ENCODE measurements at places on chromosomes 16 and 17. TPM values are rescaled to one million over a fixed set of nuclear protein-coding genes. Genes with fewer than 3 reads are reported as not detected.

NPIPB6 gene
- not detected for polyA plus RNA-seq

- DNase-seq = no peak
Observed at GRCh38 chr16:88438084-88438870, 14.8 kb upstream of the ZFPM1 start.

GRCh38 chr16:86777381-86777946 lies 199.1 kb downstream of the FOXL1 start:
- no peak for DNase-seq

DNA sequence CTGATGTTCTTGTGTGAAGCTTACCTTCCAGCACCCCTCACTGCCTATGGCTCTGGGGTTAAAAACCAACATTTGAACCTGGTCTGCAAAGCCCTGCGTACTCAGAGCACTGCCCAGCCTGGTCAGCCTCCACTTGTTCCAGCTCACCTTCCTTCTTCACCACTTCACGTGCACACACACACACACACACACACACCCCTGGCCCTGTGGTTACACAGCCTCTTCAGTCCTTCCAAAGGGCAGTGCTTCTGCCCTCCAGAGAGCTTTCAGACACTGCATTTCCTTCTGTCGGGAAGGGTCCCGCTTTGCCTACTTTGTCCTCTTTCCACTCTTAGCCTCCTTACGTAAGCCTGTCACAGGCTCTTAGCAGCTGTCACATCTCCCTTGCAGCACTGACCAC lies 9.6 kb upstream of the TMEM220 start:
- DNase-seq = no peak

DNA sequence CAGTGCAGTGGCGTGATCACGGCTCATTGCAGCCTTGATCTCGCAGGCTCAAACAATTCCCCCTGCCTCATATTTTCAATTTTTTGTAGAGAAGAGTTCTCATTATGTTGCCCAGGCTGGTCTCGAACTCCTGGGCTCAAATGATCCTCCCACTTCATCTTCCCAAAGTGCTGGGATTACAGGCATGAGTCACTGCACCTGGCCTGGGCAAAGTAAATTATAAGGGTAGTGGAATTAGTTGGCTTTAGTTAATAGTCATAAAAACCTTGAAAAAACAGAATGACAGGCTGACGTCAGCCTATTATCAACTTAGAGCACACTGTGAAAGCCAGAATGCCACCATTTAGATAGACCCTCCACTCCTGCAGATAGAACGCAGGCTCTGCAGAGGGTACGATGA lies 43.5 kb upstream of the B4GALNT2 start:
- no peak for DNase-seq

GRCh38 chr16:88631384-88631783 lies 7.0 kb upstream of the IL17C start:
- no peak for DNase-seq

DNA sequence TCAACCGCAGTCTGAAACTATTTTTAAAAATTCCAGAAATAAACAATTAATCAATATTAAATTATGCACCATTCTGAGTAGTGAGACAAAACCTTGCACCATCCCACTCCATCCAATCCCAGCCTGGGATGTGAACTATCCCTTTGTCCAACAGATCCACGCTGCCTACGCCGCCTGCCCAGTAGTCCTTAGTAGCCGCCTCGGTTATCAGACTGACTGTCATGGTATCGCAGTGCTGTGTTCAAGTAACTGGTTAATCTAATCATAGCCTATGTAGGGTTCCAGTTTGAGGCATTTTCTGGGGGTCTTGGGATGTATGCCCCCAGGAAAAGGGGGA lies 437.7 kb downstream of the HS3ST3B1 start:
- DNase-seq = no peak

GRCh38 chr16:10738231-10739077 lies 5.2 kb upstream of the NUBP1 start:
- DNase-seq = no peak

ALOXE3 gene
- polyA plus RNA-seq = 1.6 TPM

DNA sequence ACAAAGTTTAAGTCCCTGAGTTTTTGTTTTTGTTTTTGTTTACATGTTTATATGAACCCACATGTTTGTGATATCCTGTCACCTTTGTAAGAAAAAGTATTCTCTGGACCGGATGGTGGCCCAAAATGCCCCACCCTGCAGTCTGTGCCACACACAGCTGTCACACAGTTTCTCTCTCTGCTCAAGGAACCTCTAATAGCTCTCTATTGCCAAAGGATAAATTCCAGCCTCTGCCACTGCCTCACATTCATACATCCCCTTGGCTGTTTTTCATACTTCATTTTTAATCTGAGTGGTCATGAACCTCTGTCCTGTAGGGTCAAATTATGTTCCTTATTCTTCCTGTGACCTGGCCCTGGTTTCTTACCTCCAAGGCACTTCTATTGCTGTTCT lies 520.3 kb upstream of the CDH5 start:
- no peak for DNase-seq

DNA sequence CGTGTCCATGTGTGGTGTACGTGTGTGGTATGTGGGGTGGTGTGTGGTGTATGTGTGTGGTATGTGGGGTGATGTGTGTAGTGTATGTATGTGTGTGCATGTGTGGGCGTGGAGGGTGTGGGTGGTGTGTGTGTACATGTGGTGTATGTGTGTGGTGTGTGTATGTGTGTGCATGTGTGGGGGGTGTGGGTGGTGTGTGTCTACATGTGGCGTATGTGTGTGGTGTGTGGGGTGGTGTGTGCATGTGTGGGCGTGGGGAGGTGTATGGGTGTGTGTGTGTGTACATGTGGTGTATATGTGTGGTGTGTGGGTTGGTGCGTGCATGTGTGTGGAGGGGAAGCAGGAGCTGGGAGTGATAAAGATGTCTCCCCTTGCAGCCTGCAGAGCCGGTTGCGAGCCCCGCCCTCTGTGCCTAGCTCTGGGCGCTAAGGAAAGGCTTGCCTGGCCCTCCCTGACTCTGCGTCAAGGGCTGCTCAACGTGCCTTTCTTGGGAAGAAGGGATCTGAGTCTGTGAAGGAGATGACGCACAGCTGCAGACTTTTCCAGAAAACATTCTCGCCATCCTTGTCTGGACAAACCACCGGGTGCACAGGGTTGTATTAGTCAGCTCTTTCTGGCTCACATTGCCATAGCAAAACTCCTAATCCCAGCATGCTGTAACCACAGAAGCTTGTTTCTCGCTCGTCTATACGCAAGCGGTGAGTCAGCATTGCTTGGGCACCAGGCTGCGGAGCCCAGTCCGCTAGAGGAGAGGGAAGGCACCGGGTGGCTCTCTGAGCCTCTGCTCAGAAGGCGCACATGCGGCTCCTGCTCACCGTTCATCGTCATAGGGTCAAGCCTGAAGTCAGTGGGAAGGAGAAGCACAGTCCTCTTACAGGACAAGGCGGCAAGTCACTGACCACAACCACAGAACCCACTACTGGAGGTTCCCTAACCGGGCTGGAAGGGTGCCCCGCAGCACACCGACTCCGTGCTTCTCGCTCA lies 2.0 kb upstream of the CD300H start:
- DNase-seq = no peak

EVI2B gene
- polyA plus RNA-seq = 80.4 TPM

GRCh38 chr17:8420041-8420934 lies 15.4 kb upstream of the NDEL1 start:
- no peak for DNase-seq

USP31 gene
- polyA plus RNA-seq = 0.37 TPM

DNA sequence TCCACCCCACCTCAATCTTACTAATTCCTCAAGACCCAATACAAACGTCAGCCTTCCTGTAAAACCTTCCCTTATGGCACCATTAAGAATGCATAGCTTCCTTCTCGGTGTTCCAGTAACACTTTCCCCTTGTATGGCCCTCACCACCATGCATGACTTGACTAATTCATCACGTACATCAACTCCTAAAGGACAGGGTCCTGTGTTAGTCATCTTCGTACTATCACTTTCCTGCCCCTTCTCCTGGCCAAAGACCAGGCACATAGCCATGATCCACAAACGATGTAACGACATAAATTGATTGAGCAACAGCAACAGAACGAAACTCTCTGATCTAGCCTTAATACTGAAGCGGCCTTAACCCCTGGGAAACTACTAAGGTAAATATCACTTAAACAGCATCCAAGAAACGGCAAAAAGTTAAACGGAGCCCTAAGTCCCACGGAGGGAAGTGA lies 612 bp downstream of the PSMD12 start:
- DNase-seq = no peak

CDH8 gene
- not detected for polyA plus RNA-seq

DNA sequence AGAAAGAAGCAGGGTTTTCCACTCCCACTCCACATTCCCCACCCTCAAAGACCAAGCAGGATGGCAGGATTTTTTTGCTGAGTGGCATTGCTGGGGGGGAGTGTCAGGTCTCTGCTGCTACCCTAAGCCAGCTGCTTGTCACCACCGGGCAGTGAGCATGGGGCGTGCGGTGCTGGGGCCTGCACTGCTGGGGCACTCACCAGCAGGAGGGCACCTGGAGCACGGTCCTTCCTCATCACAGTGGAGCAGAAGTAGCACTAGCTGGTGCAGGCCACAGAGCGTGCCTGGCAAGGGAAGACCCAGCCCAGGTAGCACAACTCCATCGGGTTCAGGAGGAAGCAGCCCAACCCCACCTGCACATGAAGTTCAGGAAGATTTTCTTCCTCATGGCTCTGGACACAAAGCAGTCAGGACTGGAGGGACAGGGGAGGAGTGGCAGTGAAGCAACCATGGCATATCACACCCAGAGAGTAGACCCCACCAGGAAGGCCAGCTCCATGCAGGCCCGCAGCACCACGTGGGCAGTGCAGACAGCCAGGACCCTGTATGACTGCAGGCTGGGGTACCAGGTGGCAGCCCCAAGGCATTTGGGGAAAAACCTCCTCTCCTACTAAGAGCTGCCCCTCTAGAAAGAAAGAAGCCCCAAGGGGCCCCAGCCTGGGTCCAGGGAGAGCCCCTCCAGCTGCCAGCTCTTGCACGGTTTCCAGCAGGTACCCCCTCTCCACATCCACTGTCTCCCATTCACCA lies 16.7 kb upstream of the MYO18A start:
- no peak for DNase-seq

DNA sequence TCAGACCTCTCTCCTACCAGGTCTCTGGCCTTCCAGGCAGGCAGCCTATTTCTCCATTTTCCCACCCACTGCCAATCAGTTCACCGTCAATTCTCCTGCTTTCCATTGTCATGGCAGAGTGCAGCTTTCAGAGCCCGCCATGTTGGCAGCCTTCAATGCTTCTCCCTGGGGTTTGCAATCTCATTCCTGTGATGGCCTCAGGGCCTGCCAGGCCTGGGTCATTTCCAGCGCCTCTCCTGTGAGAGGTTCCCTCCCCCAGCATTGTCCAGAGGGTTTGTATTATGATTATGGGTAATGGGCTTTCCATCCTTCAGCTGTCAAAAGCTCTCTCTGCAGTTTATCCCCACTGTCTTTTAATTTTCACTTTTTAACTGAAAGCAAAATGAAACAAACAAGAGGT lies 716.6 kb upstream of the CDH8 start:
- no peak for DNase-seq
